ENCODE measurements at places on chromosomes 1 and 21.

GRCh38 chr1:61708953-61709907, 15.7 kb downstream of the TM2D1 start:
- DNase-seq, result no peak

- no peak for DNase-seq
These were observed 36.6 kb downstream of the DEGS1 start for GRCh38 chr1:224219612-224220059.

- no peak for DNase-seq
These were observed 13.9 kb upstream of the TTC39A start for GRCh38 chr1:51344276-51344601.

GRCh38 chr1:41754540-41754939, 164.2 kb downstream of the HIVEP3 start:
- DNase-seq, result no peak

- no peak for DNase-seq
These were observed 18.5 kb downstream of the CLCA1 start for GRCh38 chr1:86487131-86487810.

DNA sequence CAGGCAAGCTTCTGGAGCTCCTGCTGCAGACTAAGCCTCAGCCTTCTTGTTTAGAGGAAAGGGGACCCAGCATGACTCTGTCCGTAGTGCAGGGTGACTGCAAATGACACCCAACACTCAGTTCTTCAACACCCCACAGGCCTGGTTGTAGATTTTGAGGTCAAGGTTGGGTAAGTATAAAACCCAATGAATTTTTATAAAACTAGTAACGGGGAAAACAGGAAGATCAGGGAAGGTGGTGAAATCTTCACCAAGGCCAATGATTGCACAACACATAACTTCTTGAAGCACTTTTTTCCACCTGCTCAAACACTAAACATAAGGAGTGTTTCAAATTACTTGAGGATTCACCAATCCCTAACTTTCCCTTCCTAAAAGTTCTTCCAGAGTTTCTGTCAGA, 89.4 kb upstream of the JAK1 start:
- no peak for DNase-seq

DNA sequence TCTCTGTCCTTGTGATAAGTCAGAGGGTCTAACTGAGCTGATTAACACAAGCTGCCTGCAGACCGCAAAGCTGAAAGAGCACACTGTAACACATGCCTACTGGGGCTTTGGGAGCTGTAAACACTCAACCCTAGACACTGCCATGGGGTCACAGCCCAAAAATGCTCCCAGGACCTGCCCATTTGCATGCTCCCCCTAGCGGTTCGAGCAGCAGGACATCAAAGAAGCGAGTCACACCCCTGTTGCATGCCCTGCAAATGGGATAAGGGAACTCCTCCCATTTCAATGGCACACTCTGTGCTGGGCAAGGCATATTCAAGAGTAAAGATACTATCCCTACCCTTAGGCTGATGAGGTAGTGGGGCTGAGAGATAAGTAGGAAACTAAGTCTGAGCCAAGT, 22.8 kb downstream of the LCE3E start:
- DNase-seq, result no peak

GRCh38 chr1:33346927-33347649, 26.2 kb upstream of the A3GALT2 start:
- DNase-seq, result no peak
